Sigmoid colon (tissue), 7 donors: ENCODE measurements at places on chromosomes 1 and 21. TPM values are rescaled to one million over a fixed set of nuclear protein-coding genes. Genes with fewer than 3 reads are reported as not detected.
A peak's percentile ranks its signal among the peaks of the same experiment; 100 is the strongest.

DNA sequence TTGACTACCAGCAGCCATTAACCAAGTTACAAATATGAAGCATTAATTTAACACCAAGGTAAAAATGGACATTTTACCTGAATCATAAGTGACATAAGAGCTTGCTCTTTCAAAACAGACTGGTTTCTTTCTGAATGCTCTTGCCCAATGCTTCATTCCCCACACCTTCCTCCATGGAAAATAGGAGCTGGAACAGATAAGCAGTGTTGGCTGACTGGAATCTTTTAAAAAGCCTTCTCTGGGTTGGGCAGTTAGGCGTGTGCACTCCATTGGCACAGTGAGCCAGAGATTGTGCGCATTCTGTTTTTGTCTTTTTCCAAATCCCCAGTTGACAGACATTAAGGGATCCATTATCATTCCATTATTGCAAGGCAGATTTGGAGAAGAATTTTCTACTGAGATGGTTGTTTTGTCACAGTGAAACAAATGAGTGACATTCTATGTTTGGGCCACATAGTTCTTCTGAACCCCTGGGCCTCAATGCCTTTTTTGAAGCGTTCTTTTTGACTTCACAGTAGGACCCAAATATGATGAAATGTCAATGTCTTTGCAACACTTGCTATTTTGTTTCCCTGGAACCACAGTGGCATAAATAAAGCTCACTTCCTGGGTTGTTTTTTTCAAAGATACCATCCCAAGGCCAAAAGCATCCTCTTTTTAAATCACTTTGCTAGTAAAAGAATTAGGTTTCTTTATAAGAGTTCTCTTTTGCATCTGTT is 32.3 kb downstream of the LRRC8B start:
- no peak for DNase-seq

DNA sequence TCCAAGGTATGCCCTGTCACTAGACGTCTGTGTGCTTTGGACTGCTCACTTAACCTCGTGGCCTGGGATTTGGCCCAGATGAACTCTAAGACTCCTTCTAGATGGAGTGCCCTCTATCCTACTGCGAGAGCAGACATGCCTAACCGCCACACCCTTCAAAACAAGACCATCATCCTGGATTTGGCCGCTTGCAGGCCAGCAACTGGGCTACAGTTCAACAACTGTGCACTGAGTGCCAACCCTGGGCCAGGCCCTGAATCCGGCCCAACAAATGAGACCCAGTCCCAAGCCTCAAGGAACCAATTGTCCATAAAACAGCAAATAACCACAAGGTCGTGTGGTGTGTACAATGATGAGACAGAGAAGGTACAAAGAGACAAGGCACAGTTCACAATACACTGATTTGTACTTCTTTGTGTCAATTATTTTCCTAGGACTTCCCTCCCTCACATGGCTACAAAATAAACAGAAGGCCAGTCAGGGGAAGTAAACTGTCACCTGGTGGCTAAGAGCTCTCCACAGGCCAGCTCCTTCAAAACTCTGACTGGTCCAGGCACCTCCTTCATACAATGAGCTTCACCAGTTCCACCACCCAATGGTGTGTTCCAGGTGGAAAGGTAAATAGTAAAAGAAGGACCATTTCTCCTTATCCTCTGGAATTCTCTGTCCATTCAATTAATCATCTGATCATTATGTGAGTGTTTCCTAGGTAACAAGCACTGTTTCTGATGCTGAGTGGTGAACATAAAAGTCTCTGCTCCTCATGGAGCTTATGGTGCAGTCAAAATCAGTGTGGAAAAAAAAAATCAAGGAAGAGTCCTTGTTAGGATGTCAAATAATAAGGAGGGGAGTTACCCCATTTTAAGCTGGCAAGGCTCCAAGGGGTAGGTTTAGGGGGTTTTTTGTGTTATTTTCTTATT is 60.4 kb downstream of the CAPZB start:
- no peak for DNase-seq

- DNase-seq, result no peak
Observed at GRCh38 chr1:201357211-201357610, 20.3 kb downstream of the TNNT2 start.

DNA sequence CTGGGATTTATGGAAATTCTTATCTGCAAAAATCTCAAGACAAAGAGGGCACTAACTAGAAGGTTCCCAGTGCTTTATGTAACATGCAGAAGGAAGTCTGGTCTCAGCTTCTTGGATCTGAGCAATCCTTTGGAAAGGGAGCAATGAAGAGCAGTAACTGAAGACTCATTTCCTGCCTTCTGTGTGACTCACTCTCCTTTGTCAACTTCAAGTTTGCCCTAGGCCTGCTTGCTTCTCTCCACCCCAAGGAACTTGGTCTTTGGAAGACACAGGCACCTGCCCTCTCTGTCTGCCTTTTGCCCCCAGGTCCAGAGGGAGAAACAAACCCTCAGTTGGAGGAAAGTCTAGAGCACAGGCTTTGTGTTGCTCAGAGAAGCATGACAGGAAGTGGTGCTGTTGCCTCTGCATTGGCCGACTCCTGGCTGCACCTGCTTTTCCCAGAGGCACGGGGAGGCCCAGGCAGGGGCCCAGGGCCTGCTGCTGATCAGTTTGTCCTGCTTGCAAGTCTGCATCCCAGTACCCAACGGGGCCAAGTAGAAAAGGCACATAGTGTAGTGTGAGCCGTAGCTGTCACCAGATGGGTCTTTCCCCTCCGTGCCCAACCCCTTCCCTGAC is 137.2 kb downstream of the DHRS3 start:
- DNase-seq, result no peak

DNA sequence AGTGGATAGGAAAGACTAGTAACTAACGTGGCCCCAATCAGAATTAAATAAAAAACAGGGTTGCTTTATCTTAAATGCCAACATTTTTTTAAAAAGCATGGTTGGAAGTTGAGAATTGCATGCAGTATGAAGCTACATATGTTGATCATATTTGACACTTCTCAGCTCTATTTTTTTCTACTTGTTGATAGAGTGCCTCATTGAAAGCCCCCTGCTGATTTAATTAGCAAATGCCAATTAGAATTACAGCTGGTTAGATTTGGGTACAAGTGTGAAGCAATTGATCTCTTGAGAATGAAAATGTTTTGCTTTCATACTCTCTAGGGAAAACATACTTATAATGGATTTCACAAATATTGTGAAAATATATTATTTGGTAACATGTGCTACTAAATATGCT is 40.5 kb downstream of the CHD1L start:
- DNase-seq, result no peak

- no peak for DNase-seq
Observed at GRCh38 chr1:198849093-198849492, 210.3 kb downstream of the PTPRC start.

DNA sequence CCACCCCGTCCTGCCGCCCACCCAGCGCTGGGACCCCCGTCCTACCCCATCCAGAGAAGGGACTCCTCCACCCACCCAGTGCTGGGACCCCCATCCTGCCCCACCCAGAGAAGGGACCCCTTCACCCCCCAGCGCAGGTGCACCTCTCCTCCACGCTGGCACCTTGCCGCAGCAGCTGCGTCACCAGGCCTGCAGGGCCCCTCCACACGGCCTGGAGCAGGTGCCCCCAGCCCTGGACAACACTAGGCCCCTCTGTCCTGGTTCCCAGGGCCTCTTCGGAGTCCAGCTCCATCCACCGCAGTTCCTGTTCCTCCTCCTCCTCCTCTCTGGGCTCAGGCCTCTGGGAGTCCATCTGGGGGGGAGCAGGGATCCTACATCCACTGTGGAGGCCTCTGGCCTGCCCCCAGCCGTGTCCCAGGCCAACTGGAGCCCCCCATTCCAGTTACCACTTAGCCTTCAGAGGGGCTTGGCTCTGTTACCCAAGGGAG is 378 bp downstream of the ANKRD65 start:
- no peak for DNase-seq

GRCh38 chr1:23169195-23169575 is 529 bp upstream of the LUZP1 start:
- no peak for DNase-seq

DNA sequence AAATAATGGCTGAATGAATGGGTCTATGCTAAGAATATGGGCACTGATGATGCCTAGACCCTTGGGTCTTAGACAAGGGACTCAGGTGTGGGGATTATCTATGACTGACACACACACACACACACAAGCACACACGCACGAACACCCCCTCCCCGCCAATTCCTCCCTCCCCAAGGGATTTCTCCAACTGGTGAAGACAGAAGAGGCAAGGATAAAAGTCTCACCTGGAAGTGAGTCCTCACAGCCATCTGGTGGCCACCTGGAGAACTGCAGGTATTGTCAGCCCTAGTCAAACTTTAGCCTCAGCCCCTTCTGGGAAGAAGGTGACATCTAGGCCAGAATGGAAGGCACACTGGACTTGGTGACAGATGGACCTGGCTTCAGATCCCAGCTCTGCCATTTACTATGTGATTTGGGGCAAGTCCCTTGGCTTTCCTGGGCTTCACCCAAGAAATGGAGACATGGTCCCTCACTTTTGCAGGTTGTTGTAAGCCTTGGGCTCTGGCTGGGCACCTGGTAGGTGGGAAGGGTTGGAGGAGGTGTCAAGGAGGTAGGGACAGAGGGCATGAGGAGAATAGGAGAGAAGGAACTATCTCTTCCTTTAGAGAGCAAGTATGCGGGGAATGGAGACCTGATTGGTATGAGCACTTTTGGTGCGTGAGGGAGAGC is 4.0 kb upstream of the GPR3 start:
- DNase-seq, result no peak

DNA sequence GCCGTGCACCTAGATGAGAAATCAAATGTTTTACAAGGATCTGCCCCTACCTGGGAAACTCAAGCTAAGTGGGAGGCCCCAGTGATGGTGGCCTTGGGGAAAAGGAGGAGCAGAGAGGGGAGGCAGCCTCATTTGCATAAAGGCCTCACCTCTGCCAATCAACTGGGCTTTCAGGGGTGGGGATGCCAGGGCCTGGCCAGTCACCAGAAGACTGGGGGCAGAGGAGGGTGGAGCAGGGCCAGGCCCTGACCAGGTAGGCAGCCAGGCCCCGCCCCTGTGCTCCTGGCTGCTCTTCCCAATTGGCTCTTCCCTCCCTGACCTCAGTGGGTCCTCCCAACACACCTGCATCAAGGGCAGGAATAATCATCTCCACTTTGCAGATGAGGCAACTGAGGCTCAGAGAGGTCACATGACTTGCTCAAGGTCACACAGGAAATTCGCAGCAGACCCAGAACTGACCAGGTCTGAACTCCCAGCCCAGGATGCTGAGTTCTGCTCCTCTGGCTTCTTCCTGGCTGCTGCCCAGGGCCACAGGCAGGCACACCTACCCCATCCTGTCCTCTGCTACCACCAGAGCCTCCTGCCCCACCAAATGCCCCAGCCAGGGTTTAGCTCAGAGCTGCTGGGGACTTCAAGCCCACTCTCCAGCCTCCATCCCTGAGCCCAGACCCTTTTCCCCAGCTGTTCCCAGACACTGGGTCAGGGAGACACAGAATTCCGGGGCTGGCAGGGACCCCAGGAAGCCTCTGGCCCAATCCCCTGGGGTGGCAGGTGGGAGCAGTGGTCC is 677.9 kb downstream of the MATN1 start:
- DNase-seq, result no peak

- no peak for DNase-seq
Observed at GRCh38 chr21:40751221-40751620, 95.7 kb downstream of the DSCAM start.

GRCh38 chr21:27725916-27726315 is 759.0 kb upstream of the ADAMTS5 start:
- peak; percentile 77 for DNase-seq

GRCh38 chr1:88239205-88239604 is 444.9 kb upstream of the PKN2 start:
- no peak for DNase-seq

DNA sequence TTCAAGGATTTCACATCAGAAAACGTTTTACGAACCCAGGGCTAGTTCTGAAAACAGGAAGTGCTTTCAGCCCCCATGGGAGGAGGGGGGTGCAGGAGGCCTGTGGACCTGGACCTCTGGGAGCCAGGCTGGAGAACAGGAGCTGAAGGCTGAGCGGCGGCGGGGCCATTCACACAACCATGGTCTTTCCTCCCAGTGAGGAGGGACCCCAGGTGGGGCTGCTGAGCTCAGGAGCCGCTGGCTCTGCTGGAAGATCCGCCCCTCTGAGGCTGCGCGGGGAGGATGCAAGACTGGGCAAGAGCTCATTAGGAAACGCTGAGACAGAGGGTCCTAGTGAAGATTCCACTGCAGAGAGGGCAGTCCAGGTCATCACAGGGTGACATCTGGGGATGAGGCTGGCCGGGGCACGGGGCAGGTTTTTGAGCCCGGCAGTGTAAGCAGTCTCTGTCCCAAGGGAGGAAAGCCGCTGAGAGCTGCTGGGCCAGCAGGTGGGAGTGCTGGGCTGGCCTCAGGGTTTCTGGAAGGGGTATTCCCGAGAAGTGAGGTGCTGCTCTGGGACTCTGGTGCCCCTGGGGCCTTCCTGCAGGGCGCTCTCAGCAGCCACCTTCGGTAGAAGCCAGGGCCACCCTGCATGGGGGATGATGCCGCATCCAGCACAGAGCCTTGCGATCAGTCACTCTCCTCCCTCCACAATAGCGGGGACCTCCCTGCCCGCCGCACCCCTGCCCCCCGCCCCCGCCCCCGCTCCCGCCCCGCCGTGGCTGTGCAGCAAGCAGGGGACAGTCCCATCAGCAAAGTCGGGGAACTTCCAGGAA is 7.5 kb downstream of the MX2 start:
- DNase-seq, result peak; percentile 69

DNA sequence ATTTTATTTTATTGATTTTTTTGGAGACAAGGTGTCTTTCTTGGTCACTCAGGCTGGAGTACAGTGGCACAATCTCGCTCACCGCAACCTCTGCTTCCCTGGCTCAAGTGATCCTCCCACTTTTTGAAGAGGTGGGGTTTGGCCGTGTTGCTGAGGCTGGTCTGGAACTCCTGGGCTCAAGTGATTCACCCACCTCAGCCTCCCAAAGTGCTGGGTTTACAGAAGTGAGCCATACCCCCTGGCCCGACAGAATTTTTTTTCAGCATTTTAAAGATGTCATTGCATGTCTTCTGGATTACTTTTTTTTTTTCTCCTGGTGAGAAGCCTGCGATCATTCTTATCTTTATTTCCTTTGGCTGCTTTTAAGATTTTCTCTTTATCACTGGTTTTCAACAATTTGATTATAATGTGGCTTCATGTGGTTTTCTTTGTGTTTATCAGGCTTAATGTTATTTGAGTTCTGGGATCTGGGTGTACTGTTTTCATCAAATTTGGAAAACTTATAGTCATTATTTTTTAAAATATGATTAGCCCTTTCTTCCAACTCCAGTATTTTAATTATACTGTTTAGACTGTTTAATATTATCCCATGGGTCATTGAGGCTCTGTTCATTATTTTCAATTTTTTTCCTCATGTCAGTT is 23.1 kb upstream of the PTBP2 start:
- no peak for DNase-seq

- DNase-seq, result no peak
Observed at GRCh38 chr1:25654109-25654660, 37.6 kb downstream of the MAN1C1 start.

The DMBX1 gene
- not detected for total RNA-seq

The NBPF10 gene
- total RNA-seq, result 2.4 TPM

The CSF1 gene
- 54.0 TPM for total RNA-seq

The NAXE gene
- 60.8 TPM for total RNA-seq

The CLIC6 gene
- total RNA-seq, result not detected

The RAB3B gene
- total RNA-seq, result 3.9 TPM

The EXO1 gene
- 0.27 TPM for total RNA-seq
